Stimulated activated CD4-positive, alpha-beta T cell treated with anti-CD3 and anti-CD28 coated beads, Interleukin-2, amount 100 ng/mL, for 48 hours (primary cell): ENCODE measurements at places on chromosomes 3 and 15.

- no peak for DNase-seq
Measured at GRCh38 chr15:75666823-75667501, 19.2 kb downstream of the SNX33 start.

DNA sequence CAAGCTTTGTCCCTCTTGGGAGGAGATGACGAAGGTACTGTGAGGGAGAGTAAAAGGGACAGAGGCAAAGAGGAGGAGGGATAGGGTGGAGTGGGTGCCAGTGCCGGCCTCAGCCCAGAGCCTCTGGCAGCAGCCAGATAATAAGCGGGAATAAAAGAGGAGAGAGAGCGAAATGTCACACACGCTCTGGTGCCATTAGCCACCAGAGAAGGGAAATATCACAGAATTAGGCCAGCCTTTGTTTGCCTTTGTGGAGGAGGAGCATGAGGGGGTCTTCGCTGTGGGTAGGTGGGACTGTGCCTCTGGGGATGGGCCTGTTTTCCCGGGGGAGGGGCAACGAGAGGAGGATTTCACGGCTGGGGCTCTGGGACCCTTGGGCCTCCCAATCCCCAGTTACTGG is 67.8 kb downstream of the LINGO1 start:
- no peak for DNase-seq

GRCh38 chr3:113266738-113267137 is 55.4 kb downstream of the BOC start:
- no peak for DNase-seq

DNA sequence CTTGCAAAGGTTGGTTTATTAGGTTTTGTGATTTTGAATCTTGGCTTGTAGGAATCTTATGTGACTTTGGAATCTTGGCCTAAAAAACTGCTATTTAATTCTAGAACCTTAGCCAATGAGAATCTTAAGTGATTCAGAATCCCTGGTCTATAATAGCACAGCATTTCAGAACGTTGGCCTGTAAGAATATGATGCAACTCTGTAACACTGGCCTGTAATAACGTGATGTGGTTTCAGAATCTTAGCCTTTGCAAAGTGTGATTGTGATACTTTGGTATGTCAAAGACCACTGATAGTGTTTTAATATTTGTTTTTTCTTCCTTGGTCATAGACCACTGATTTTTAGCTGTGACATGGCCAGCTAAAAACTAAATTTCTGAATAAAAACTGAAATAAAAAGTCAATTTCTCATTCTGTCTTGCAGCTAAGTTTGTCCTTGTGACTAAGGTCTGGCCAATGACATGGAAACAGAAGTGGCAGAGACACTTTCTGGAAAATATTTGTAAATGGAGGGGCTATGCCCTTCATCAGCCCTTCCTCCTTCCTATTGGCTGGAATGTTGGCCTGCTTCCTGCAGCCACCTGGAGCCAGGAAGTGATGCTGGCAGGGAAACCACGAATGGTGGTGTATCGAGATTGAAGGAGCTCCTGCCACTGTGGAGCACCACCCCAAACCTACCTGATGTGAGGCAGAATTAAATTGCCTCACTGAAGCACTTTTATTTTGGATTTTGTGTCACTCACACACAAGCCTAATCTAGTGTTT is 42.3 kb upstream of the CORO2B start:
- DNase-seq, result no peak

DNA sequence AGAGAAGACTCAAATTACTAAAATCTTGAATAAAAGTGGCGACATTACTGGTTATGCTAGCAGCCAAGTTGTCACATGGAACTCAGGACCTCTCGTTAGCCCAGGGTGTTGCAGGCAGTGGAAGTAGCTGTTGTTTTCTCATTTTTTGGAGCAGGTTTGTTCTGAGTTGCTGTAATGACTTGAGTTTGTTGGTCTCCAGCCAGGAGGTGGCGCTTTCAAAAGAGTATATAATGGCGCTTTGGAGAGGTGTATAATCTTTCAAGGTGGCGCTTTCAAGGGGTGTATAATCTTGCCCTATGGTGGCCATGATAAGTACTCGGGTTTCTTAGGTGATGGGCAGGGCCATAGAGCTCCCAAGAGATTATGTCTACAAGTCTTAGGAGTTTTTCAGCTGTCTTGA is 632.7 kb downstream of the NTRK3 start:
- no peak for DNase-seq

- DNase-seq, result no peak
Measured at GRCh38 chr3:48151807-48152427, 36.3 kb downstream of the CDC25A start.

DNA sequence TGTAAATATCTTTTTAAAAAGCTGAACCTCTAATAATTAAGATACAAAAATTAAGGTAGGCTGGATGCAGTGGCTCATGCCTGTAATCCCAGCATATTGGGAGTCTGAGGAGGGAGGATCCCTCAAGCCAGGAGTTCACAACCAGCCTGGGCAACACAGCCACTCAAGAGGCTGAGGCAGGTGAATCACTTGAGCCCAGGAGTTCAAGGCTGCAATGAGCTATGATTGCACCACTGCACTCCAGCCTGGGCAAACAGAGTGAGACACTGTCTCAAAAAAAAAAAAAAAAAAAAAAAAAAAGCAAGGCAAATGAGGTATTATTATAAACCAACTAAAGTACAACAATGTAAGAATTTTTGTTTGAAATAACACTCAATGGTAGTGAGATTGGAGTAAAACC is 47.6 kb downstream of the EFHB start:
- no peak for DNase-seq

DNA sequence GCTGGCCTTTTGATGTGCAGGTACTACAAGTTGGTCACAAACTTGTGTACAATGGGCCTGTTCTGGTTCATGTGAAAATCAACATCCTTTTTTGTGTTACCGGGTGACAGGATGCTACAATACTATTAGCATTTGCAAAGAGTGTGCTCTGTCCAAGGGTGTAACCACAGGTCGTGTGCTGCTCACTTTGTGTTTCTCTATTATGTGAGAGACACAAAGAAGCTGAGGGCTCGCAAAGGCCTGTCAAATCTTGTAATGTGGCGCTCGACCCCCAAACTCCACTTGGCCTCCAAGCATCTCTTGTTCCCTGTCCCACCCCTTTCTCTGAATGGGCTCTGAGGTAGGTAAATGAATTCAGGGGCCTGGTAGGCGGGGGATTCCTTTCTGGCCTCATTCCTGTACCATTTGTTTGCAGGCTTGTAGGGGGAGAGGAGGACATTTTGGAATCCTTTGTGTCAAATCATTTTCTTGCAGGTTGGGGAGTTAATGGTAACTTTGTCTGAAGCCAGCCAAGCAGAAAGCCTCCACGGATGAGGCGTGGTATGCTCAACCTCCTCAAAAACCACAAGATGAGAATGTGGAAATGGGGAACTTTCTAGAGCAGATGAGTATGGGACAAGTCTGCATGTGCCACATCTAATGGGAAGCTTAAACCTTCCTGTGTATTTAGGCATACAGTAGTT is 109.1 kb downstream of the OPA1 start:
- no peak for DNase-seq

DNA sequence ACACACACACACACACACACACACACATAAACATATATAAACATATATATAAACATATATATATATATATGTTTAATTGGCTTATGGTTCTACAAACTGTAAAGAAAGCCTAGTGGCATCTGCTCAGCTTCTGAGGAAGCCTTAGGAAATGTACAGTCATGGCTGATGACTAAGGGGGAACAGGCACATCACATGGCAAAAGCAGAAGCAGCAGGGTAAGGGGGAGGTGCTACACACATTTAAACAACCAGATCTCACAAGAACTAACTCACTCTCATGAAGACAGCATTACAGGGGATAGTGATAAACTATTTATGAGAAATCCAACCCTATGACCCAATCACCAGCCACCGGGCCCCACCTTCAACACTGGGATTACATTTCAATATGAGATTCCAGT is 922.9 kb downstream of the SI start:
- DNase-seq, result no peak

- no peak for DNase-seq
Measured at GRCh38 chr15:33405096-33405495, 94.3 kb downstream of the RYR3 start.

DNA sequence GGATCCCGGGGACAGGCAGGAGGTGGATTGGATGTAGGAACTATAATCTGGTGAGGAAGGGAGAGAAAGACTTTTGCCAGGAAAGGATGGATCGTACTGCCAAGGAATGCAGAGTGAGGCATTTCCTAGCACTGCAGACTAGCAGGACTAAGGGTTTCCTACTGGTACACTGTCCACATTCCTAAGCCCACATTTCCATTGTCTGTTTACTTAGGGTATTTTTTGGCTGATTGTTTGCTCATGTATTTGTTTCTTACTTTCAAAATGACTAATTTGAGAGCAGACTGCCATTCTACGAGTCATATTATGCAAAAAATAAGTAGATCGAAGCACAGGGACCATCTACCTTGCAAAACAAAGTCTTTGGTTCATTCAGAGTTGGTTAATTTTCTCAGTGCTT is 1029.5 kb upstream of the NR2F2 start:
- no peak for DNase-seq

GRCh38 chr3:162777118-162777517 is 1280.5 kb downstream of the OTOL1 start:
- no peak for DNase-seq
